Left forelimb (tissue), 1 donor: ENCODE measurements at places on chromosomes 4 and X.

DNA sequence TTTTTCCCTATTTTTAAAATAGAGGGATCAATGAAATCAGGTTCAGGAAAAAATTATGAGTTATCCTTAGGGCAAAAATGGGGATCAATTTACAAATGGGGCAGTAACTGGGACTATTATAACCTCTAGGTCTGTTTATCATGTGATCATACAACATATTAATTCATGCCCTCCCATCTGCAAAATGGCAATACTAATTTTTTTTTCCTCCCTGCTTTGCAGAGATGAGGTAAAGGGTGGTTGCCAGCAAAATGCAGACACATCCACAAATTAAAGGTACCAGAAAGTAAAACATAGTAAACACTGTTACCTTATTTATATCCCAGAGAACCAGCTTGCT, 467 bp downstream of the HSD17B11 start:
- no peak for DNase-seq

GRCh38 chr4:73943555-73943954, 38.3 kb downstream of the PF4 start:
- DNase-seq, result no peak

GRCh38 chr4:117577686-117578311, 456.5 kb upstream of the NDST3 start:
- no peak for DNase-seq

DNA sequence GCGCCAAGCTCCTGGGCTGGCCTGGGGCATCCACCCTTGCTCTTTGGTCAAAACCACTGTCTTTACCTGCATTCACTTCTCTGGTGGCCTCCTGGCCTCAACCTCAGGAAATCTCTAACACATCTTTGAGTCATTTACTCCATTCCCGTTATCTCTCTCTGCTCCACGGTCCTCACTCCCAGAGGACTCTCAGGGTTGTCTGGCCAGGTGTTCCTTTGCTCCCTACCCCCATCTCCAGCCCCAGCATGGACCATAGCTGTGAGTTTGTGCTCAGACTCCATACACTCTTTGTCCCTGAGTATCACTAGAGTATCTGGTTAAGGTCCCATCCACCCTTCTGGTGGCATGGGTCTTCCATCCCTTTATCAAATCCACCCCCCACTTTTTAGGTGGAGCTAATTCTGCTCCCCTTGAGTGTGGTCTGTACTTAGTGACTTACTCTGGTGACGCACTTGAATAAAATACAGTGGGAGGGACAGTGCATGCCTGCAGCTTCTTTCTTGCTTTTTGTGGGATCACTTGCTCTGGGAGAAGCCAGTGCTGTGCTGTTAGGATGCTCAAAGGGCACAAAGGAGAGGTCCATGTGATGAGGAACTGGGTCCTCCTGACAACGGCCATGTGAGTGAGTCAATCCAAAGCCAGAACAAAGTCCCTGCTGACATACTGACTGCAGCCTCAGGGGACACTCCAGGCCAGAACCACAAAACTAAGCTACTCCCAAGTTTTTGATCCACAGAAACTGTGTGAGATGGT, 44.3 kb downstream of the IGFBP7 start:
- DNase-seq, result no peak

DNA sequence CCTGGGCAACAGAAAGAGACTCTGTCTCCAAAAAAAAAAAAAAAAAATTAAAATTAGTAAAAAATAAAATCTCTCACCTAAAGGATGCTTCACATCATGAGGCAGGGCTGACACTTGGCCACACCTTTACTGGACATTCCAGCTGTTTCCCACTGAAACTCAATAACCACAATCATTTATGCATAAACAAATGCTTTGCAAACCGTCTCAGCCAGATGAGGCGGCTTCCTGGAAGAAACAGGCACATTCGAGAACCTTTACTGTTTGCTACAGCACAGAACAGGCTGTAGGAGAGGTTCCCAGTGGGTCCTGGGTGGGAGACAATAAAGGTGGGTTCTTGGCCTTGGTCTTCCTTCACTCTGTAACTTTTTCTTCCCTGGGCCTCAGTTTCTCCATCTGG, 10.9 kb upstream of the TBC1D14 start:
- no peak for DNase-seq
